ENCODE measurements at places on chromosomes 3 and 15. TPM values are rescaled to one million over a fixed set of nuclear protein-coding genes. Genes with fewer than 3 reads are reported as not detected.

SCN11A gene
- total RNA-seq = 0.14 TPM

SLC9C1 gene
- total RNA-seq = 0.97 TPM

RTP3 gene
- not detected for total RNA-seq

GRCh38 chr3:146247911-146248310 lies 3.0 kb downstream of the PLSCR4 start:
- no peak for DNase-seq
